ENCODE measurements at places on chromosomes 5 and 9. TPM values are rescaled to one million over a fixed set of nuclear protein-coding genes. Genes with fewer than 3 reads are reported as not detected.

Gene PCYOX1L
- total RNA-seq: 5.2 TPM

Gene FAM193B
- total RNA-seq: 25.7 TPM

Gene TMC1
- not detected for total RNA-seq

Gene TYRP1
- total RNA-seq: not detected

Gene CSF2
- total RNA-seq: not detected

Gene SET
- total RNA-seq: 552 TPM

Gene CSF1R
- under 0.01 TPM for total RNA-seq

Gene PTCH1
- 7.1 TPM for total RNA-seq

Gene FAM163B
- not detected for total RNA-seq

Gene SH3GL2
- total RNA-seq: 0.15 TPM

Gene RNF145
- 51.6 TPM for total RNA-seq

Gene PLPP7
- 9.3 TPM for total RNA-seq

Gene SHC3
- 61.4 TPM for total RNA-seq

Gene HMMR
- total RNA-seq: 61.5 TPM

Gene TLX3
- not detected for total RNA-seq

Gene DCP2
- total RNA-seq: 20.9 TPM

Gene SLC34A3
- total RNA-seq: under 0.01 TPM

Gene MAMDC4
- 1.3 TPM for total RNA-seq

Gene SEMA6A
- total RNA-seq: 0.66 TPM

Gene HRH2
- not detected for total RNA-seq

Gene WNT8A
- total RNA-seq: not detected

Gene LCN9
- total RNA-seq: not detected

Gene GNA14
- 0.15 TPM for total RNA-seq

Gene ACER2
- 1.6 TPM for total RNA-seq

Gene ARSK
- total RNA-seq: 11.7 TPM

Gene IL13
- not detected for total RNA-seq

Gene DOK3
- total RNA-seq: 1.8 TPM

Gene ADGRD2
- total RNA-seq: not detected

Gene IFNA2
- total RNA-seq: not detected

Gene GOLGA1
- total RNA-seq: 16.6 TPM

Gene TAF11L9
- not detected for total RNA-seq

Gene CATSPER3
- total RNA-seq: 0.17 TPM

Gene HDAC3
- total RNA-seq: 67.6 TPM

Gene ALG2
- 38.7 TPM for total RNA-seq

Gene PKD2L2
- total RNA-seq: not detected

Gene TMEM252
- not detected for total RNA-seq

Gene UHRF2
- 66.8 TPM for total RNA-seq

Gene MRNIP
- total RNA-seq: 21.2 TPM

Gene DNAI1
- total RNA-seq: 0.58 TPM

Gene VAV2
- 19.4 TPM for total RNA-seq

Gene ACOT12
- 2.2 TPM for total RNA-seq

Gene TRMT10B
- 4.1 TPM for total RNA-seq

Gene BTNL3
- total RNA-seq: not detected
